ENCODE measurements at places on chromosomes 12 and 14. TPM values are rescaled to one million over a fixed set of nuclear protein-coding genes. Genes with fewer than 3 reads are reported as not detected.
A peak's percentile ranks its signal among the peaks of the same experiment; 100 is the strongest.

GRCh38 chr12:50222275-50222783, 55.2 kb upstream of the CERS5 start:
- peak; percentile 11 for DNase-seq

DNA sequence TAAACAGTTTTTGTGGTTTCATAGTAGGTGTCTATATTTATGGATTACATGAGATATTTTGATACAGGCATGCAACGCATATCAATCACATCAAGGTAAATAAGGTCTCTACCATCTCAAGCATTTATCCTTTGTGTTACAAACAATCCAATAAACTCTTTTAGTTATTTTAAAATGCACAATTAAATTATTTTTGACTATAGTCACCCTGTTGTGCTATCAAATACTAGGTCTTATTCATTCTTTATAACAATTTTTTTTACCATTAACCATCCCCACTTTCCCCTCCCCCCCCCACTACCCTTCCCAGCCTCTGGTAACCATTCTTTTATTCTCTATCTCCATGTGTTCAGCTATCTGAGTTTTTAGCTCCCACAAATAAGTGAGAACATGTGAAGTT, 175.7 kb upstream of the FBXO33 start:
- DNase-seq = no peak

GRCh38 chr14:79166171-79166570, 996.0 kb downstream of the NRXN3 start:
- DNase-seq = no peak

GRCh38 chr12:64160711-64161060, 61.4 kb downstream of the KICS2 start:
- DNase-seq = no peak

GRCh38 chr12:54641554-54641953, 6.6 kb downstream of the DCD start:
- no peak for DNase-seq

- DNase-seq = no peak
Observed at GRCh38 chr12:117513353-117513752, 151.9 kb upstream of the NOS1 start.

DNA sequence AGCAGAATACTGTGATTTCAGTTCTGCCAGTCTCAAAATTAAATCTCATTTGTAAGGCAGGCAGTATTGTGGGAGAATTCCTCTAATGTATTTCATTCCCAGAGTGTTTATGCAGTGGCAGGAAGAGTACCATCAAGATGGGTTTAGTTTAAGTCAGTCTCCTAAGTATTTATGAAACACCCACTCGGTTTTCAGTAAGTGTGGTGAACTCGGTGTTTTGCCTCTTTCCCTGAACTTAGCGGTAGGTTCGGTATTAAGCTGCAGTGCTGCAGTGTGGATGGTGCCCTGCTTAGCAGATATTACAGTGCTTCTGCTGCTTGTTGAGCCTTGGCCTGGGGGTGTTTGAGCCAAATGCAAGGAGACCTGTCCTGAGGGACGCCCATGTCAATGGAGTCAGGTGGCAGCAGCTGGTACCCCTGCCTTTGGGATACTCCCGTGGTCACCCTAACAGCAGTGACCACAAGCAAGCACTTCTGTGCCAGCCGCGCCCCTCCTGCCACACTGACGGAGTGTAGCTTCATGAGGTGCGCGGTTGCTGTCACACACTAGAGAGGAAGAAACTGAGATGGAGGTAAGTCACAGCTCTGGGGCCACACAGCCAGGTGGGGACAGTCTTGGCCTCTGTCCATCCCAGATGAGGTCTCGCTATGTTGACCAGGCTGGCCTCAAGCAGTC, 15.8 kb downstream of the COA8 start:
- no peak for DNase-seq

GRCh38 chr12:122880155-122880667, 15.7 kb downstream of the VPS37B start:
- DNase-seq = no peak

DNA sequence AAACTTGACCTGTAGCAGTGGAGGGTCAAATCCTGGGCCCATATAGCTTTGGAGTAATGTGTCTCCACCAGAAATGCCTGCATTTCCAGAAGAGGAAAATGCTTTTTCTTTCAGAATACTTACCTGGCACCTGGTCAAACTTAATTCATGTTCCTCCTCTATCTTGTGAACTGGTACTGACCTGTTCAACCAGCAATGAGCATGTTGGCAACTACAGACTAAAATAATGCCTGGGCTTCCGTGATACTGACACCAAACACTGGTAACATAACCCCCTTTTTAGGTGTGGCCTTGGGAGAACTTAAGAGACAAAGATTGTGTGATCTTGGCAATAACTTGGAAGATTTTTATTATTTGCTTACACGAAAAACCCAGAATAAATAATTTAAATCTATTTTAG, 23.8 kb upstream of the MGST1 start:
- DNase-seq = no peak

DNA sequence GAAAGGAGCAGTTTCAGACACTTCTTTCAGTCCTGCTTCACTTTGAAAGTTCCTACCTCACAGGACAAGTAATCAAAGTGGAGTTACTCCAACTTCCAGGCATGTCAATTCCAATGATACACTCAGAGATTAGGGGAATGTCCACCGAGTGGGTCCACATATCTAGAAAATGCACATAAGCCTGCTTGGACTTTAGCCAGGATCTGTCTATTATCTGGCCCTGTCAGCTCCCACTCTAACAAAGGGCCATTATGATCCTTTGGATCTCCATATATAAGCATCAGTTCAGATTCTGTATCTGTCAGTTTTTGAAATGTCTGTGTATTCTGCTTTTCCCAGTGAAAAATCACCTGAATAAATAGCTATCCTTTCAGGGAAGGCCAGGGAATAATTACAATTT, 112.9 kb upstream of the ATXN7L3B start:
- DNase-seq = no peak

- DNase-seq = no peak
Observed at GRCh38 chr14:34619471-34619870, 10.5 kb downstream of the SNX6 start.

- no peak for DNase-seq
Observed at GRCh38 chr14:48890333-48890732, 695.8 kb downstream of the RPS29 start.

DNA sequence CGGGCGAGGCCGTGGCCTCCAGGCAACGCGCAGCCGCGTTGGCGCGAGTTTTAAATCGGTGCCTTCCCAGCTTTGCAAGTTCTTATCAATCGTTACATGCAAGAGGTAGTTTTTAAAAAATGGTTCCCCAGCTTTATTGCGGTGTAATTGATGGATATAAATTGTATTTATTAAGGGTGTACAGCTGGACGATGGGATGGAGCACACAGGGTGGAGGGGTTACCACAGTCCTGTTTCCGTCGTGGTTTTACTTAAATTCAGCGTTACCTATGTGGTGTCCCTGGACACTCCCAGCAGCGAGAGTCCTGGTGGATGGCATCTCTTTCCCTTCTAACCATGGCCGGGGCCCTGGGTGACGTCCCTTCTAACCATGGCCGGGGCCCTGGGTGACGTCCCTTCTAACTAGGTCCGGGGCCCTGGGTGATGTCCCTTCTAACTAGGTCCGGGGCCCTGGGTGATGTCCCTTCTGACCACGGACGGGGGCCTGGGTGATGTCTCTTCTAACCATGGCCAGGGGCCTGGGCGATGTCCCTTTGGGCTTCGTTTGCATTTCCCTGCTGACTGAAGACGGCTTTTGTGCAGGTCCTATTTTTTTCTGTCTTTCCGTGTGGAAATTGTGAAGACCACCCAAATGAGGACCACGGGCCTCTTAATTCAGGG, 97.9 kb downstream of the TNFAIP2 start:
- no peak for DNase-seq

GRCh38 chr14:61644834-61645233, 50.5 kb upstream of the HIF1A start:
- DNase-seq = no peak

Gene B4GALNT3
- total RNA-seq = 8.6 TPM

Gene GPX2
- total RNA-seq = not detected

Gene MGST1
- total RNA-seq = 0.73 TPM
